NB4 (cell line): ENCODE measurements at places on chromosomes 5 and 9.

GRCh38 chr9:35488021-35488420 lies 1.9 kb upstream of the RUSC2 start:
- DNase-seq, result no peak

DNA sequence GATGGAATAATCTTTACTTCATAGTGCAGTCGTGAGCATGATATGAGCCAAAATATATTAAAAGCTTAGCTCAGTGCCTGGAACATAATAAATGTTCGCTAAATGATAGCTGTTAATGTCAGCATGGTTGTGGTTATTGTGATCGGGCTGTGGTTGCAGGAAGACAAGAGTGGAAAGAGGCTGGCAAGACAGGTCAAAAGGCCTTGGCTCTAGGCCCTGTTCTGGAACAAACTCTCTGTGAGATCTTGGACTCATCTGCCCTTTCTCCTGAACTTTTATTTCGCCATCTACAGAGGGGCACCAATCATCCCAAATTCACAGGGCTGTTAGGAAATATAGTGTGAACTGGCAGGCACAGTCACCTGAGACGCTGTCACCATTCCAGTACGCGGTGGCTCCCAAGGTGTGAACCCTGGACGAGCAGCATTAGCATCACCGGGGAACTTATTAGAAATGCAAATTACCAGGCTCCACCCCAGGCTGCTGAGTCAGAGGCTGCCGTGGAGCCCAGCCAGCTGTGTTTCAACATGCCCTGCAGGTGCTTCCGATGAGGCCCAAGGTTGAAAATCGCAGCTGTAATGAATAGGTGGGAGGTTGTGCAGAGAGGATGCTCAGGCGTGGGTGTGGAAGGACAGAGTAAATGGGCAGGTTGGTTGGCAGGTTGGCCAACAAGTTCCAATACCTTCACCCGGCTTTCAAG lies 50.2 kb upstream of the SAP30L start:
- no peak for DNase-seq

DNA sequence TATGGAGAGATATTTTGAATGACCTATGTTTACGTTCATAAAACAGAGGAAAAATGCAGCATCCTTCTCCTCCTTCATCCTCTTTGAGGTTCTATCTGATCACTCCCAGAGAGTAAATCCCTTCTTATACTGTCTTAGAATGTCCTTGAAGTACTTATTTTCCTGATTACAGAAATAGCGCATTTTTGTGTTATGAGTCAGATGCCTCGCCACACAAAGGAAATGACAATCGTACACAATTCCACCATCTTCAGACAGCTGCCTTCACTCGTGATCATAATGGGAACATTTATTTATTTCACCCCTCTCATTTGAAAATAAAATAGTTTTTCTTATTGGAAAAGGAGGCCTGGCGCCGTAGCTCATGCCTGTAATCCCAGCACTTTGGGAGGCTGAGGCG lies 2.4 kb upstream of the GLT6D1 start:
- no peak for DNase-seq

- DNase-seq, result no peak
Observed at GRCh38 chr9:21968331-21969010, 25.7 kb downstream of the CDKN2A start.

GRCh38 chr5:59241119-59241518 lies 652.4 kb downstream of the PDE4D start:
- no peak for DNase-seq

DNA sequence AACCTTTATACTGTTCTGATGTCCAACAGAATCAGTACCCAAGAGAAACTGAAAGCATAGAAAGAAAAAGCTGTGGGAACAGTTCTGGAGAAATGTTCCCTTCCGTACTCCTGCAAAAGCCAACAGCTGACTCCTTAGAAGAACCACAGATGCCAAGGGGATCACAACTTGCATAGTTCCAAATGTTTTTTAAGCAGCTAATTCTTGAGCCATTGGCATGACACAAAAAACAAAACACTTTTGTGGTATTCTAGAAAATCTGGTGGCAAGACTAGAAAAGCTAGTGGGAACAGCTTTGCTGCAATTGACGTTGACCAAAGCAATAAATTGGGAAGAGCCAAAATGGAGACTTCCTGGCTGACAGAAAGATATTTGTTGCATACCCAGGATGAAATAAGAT lies 189.9 kb downstream of the ARL15 start:
- DNase-seq, result no peak

- DNase-seq, result peak; percentile 45
Observed at GRCh38 chr5:122773619-122774018, 1.3 kb upstream of the SNX2 start.

- no peak for DNase-seq
Observed at GRCh38 chr5:107155707-107156106, 515.0 kb downstream of the EFNA5 start.

- no peak for DNase-seq
Observed at GRCh38 chr5:117107859-117108258, 533.2 kb upstream of the SEMA6A start.

- DNase-seq, result no peak
Observed at GRCh38 chr5:64754066-64754465, 14.4 kb downstream of the SREK1IP1 start.

DNA sequence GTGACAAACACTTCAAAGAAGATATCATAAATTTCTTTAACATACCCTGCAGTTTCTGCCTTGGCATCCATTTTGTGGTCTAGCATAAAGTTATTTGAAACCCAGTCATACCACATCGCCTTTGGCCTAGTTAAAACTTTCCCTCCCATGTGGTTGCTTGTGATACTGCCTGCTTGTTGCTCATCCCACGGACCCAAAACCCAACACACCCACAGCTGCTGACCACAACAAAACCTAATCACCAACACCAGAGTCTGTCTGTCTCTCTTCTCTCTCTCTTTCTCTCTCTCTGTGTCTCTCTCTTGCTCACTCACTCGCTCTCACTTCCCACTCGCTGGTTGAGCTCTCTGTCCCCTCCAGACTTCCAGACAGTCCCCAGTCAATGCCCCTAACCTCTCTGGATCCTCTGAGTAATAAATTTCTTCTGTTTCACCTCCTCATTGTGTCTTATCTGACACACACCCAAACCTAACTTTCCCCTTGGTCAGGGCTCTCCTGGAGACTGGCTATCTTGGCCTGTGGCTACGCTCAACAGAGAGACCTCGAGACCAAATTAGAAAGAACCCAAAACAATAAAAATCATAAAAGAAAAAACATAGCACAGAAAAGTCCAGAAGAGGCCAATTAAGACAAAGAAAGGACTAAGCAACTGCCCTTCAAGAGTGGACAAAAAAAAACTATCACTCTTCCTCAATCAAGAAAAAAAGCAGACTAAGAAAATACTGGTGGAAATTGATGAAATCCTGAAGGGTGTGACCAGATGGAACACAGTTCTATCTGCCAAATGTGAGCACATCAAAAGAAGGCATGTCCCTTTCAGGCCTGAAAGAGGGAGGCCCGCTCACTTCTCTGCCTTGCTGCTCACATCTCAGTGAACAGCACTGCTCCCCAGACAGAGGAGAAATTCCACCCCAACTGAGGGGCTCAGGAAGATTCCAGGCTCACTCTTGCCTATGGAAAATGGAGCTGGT lies 41.5 kb downstream of the TTLL11 start:
- DNase-seq, result peak; percentile 7

- no peak for DNase-seq
Observed at GRCh38 chr9:18194316-18194715, 279.6 kb upstream of the ADAMTSL1 start.
